NCI-H1105 (cell line): ENCODE measurements at places on chromosomes 4 and X.

DNA sequence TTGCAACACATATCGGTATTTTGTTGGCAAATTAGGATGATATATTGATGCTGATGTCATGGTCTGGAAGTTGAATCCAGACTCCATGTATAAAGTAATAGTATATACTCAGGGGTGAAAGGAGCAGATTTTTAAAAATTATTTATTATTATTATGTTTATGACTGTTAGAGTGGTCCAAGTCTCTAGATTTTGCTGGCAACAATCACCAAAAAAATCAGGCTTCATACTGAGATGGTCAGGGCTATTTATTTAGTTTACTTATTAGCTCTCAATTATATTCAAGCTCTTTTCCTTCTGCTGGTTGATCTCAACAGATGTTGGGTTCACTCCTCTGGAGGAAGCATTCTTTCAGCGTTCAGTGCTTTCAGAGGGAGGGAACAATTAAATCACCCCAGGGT is 73.9 kb upstream of the VCX3B start:
- no peak for DNase-seq

- DNase-seq = peak; percentile 11
Observed at GRCh38 chr4:155809835-155810234, 51.0 kb downstream of the GUCY1B1 start.

- no peak for DNase-seq
Observed at GRCh38 chrX:65697915-65698796, 30.7 kb downstream of the MSN start.

GRCh38 chrX:150436195-150436594 is 73.1 kb downstream of the MAMLD1 start:
- no peak for DNase-seq

DNA sequence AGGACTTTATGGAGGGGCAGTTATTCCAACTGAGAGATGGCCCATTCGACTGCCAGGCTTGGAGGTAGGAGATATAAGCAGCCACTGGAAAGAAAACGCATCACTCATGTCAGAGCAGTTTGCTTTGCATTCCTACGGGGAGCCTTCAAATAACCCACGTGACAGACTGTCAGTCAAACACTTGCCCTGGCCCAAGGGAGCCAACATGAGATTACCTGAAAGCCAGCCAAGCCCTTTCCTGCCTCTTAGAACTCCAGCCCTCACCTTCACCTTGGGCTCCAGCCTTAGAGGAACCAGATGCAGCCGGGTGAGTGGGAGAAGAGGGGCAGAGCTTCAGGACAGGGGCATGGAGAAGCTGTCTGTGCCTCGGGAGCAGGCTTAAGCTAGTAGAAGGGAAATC is 95.3 kb upstream of the CXCL13 start:
- no peak for DNase-seq

- DNase-seq = no peak
Observed at GRCh38 chr4:2168469-2169319, 73.2 kb downstream of the HAUS3 start.

DNA sequence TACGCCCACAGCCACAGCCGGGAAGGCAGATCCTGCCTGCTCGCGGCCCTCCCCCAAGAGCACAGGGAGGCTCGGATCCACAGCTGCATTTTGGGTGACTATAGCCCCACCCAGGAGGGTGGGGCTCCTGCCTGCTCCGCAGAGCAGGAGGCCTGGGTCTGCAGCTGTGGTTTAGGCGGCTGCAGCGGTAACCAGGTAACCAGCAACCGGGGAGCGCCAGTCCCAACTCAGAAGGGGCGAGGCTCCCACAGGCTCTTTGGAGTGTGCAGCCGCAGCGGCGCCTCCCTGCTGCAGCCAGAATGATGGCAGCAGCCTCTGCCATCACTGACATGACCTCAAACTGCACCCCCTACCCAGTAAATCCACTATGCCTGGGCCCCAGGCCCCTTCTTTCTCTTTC is 148.0 kb upstream of the F9 start:
- DNase-seq = no peak

GRCh38 chr4:147777456-147778091 is 45.7 kb downstream of the ARHGAP10 start:
- no peak for DNase-seq

GRCh38 chr4:47483745-47484144 is 1.3 kb upstream of the ATP10D start:
- no peak for DNase-seq

- no peak for DNase-seq
Observed at GRCh38 chrX:7252013-7252610, 104.2 kb upstream of the PUDP start.

- no peak for DNase-seq
Observed at GRCh38 chr4:69642961-69643360, 3.5 kb upstream of the UGT2A2 start.

DNA sequence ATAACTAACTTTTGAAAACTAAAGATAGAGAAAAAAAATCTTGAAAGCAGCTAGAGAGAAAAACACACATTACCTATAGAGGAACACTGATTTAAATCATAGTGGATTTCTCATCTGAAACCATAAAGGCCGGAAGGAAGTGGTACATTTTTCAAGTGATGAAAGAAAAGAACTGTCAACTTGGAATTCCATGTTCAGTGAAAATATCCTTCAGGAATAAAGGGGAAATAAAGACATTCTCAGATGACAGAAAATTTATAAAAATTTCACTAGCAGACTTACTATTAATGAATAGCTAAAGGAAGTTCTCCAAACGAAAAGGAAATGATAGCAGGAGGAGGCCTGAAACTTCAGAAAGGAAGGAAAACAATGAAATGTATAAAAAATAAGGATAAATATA is 7.6 kb upstream of the JADE3 start:
- DNase-seq = no peak

GRCh38 chrX:76919761-76920160 is 492.3 kb downstream of the MAGEE1 start:
- DNase-seq = no peak

- DNase-seq = no peak
Observed at GRCh38 chr4:6502747-6503465, 30.5 kb upstream of the PPP2R2C start.

GRCh38 chrX:132086672-132087071 is 41.1 kb downstream of the FRMD7 start:
- no peak for DNase-seq

DNA sequence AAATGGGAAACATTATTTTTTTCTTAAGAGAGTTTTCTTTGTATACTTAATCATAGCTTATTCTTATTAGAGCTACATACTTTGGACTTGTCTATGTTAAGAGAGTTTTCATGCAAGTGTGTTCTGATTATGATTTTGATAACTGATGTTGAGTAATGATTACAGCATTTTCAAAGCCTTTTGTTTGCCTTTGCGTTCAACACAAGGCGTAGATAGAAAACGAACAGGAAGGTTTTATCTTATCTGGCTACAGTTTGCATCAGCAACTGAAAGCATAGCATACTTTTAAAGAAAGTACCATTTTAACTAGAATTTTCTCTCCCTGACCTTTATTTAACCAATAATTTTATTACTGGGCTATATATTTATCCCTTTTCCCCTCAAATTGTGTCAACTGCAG is 51.6 kb upstream of the PDLIM5 start:
- no peak for DNase-seq

DNA sequence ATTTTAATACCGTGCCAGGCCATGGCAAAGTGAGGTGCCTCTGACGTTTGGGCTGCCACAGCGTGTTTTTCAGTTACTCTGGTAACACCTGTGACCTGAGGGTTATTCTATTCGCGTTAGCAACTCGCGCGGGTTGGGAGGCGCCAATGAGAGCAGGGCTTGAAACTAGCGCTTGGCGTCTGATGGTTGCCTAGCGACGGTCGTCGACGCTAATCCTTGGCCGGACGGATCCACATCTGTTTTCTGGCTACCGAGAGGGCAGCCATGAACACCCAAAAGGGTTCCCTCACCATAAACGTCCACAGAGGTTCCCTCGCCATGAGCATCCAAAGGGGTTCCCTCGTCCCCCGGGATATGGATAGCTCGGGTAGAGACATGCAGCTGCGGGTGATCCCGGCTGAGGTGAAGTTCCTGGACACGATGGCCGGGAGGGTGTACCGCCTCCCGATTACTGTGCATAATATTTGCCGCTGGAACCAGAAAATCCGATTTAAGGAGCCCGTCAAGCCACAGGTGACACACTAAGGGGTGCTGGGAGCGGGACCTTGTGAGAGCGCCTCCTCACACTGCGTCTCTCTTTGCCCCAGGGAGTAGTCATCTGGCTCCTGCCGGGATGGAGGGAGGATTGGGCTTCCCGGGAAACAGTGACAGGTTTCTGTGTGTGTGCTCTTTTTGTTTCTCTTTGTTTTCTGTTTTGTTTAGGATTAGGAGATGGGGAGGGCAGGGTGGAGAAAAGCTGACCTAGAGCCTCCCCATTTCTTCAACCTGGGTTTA is at the start of gene CFAP47:
TSS of gene CFAP47 (plus strand) at position 199 of the 774 bp plus-strand sequence. CDS start at position 265, 66 bp downstream.
- peak; percentile 18 for DNase-seq

DNA sequence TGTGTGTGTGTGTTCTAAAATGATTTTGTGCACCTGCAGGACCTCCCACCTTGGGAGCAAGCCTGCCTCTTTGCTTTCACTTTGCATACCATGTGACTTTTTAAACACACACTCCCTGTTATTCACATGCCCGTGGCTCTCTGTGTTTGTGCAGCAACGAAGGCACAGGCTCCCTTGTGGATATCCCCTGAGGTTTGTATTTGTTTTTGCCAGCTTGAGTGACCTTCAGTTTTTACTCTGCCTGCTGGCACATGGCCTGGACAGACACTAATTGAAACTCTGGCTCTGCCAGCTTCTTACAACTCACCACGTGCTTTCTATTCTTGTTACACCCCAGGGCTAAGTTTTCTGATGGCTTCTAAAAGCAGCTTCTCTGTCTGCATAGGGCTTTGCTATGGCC is 885.8 kb downstream of the SH3BGRL start:
- peak; percentile 1 for DNase-seq

DNA sequence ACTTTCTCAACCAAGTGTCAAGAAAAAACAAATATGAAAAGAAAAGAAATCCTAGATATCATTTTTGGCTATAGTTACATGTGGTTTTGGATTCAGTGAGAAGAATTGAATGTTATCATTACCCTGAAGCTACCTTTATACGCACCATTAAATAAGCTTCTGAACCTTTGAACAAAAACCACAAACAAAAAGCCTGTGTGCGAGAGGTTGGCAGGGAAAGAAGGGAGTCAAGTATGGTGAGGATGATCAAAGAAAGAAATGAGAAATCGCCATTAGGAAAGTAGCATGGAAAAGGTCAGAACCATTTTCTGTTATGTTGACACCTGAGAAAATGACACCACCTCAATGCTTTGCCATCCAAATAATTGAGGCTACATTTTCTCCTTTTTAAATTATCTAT is 1.2 kb upstream of the SLC7A11 start:
- no peak for DNase-seq

GRCh38 chrX:153400146-153401132 is 711 bp downstream of the PNMA6E start:
- DNase-seq = no peak

- no peak for DNase-seq
Observed at GRCh38 chr4:1109333-1109732, 4.0 kb downstream of the RNF212 start.

GRCh38 chr4:109682875-109683274 is 20.4 kb downstream of the CASP6 start:
- DNase-seq = no peak

DNA sequence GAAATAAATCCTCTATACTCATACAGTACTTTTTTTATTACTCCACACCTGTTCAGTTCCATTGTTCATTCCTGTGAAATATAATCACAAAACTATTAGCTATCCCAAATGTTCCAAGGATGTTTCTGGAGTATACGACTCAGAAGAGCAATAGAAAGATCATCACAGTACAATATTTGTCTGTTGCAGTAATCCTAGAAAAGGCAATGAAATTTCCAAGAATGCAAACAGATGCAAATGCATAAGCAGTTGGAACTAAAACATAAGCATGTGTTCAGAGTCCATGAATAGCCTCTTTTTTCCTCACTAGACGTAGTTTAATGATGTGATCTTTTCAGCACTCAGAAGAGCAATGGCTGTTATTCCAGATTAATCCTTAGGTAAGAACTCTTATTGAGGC is 55.2 kb downstream of the RTL3 start:
- no peak for DNase-seq

GRCh38 chrX:40098264-40099054 is 701 bp upstream of the BCOR start:
- no peak for DNase-seq

- DNase-seq = no peak
Observed at GRCh38 chr4:150078579-150079080, 385 bp downstream of the DCLK2 start.

DNA sequence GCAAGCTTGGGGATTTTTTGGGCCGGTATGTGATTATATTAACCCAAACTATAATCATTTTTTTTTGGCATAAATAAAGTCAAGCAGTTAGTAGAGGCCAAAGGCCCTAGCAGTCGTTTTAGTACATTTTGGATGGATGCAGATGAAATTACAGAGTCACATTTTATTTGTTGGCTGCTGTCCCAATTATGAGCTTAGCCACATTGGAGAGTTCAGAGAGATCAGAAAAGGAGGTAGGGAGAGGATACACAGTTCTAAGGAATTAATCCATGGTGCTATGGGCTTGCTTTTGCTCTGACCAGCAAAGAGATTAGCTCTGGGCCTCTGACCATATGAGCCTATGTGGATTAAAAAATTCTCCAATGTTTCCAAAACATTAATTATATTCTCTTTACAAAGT is 395.1 kb downstream of the RAPGEF2 start:
- DNase-seq = no peak

DNA sequence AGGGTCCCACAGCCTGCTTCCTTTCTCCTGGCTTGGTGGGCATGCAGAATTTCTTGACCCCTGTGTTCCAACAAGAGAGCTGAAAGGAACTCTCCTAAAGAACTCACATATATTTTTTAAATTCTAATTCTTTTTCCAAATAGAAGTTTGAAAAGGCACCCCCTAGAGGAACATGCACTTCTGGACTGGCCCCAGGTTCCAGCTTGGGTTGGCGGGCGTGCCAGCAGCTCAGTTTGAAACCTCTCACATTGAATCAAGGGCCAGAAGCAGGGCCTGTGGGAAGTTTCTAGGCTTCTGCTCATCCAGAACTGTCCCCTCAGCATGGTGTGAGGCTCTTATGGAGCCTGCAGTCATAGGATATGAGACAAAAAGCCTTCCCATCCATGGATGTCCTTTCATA is 132.6 kb downstream of the ATG4A start:
- DNase-seq = no peak

- no peak for DNase-seq
Observed at GRCh38 chrX:113400193-113400704, 559.6 kb upstream of the AMOT start.

GRCh38 chr4:74544655-74545361 is 99.9 kb downstream of the AREG start:
- no peak for DNase-seq

DNA sequence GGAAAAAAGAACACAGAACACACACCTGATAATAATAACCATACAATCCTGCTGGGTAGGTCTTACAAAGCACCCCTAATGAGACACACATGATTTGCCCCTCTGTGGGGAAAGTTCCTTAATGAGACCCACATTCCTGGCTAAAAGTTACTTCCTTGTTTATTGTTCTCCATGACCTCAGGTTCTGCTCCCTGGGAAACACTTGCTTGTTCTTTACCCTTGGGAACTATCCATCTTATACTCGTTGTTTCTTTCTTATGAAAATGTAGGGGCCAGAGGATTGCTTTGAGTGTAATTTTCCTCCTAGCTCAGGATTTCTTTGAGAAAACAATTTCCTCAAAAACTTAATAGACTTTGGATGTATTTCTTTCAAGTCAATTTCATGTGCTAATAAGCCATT is 52.1 kb upstream of the PCDH10 start:
- DNase-seq = no peak

- no peak for DNase-seq
Observed at GRCh38 chr4:53421791-53422190, 44.4 kb downstream of the FIP1L1 start.
